ENCODE measurements at places on chromosomes 12 and 14.

- DNase-seq: no peak
These were observed 124.5 kb downstream of the GPR65 start for GRCh38 chr14:88129306-88130056.

- DNase-seq: no peak
These were observed 57.9 kb downstream of the TMTC3 start for GRCh38 chr12:88200029-88200428.

DNA sequence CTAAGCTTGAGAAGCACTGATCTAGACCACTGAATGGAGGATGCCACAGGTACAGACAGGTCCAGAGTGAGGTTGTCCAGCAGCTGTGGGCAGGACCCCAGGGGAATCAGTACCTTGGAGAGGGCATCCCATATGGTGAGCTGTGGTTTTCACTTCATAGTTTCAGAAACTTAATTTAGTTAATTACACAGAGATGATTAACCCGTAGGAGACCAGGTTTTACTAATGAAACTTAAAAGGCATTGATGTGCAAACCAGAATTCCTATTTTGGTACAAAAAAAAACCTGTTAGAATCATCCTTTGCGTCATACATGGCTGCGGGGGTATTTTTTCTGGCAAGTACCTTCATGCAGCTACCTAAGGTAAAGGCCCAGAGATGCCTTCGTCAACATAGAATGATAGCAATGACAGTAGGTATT lies 159.3 kb downstream of the DACT1 start:
- peak; percentile 27 for DNase-seq

GRCh38 chr12:89918172-89918846 lies 209.7 kb upstream of the ATP2B1 start:
- peak; percentile 72 for DNase-seq

DNA sequence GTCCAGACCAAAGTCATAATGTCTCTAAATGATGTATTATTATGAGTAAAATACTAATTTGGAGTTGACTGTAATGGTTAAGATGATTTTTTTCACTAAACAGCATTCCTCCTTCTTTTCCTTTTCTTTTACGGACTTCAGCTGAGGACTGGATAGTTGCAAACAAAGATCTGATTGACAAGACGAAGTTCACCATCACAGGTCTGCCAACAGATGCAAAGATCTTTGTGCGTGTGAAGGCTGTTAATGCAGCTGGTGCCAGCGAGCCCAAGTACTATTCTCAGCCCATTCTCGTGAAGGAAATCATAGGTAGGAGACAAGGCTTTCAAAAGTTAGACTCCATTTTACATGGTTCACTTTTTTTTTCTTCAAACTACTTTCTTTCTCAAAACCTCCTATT lies 29.8 kb upstream of the CHPT1 start:
- DNase-seq: no peak

DNA sequence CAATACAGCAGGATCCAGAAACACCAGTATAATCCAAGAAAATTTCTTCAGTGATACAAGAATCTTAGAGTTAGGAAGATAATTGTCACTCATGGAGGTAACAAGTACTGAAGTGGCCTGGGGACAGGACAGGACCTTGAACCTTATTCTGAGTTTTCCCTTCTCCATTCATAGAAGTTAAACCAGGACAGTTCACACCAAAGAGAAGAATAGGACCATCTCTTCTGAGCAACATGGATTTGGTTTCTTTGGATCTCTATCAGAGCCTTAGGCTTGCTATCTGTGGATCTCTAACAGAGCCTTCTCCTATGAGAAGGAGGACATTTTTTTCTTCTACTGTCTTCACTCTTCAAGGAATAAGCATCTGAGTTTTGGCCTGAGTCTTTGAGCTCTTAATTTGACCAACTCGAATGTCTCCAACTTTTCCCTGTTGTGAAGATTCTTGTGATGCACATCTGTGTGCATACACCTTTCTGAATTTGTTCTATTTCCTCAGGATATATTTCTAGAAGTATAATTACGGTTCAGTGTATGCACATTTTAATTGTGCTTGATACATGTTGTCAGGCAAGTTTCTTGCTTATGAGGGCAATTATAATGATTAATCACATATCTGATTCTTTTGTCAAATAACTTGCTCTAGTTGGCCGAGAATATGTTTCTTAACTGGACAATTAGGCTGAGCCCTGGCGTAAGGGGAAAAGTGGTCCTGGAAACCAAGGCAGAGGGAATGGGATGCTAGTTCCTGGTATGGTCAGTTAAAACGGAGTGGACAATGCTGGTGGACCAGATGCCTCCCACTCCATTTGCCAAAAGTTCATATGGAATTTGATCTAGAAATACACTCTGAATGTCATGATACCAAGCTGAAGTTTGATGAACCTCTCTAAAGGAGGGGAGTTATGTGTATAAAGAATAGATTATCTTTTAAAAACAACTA lies 6.6 kb downstream of the KRT6A start:
- no peak for DNase-seq

DNA sequence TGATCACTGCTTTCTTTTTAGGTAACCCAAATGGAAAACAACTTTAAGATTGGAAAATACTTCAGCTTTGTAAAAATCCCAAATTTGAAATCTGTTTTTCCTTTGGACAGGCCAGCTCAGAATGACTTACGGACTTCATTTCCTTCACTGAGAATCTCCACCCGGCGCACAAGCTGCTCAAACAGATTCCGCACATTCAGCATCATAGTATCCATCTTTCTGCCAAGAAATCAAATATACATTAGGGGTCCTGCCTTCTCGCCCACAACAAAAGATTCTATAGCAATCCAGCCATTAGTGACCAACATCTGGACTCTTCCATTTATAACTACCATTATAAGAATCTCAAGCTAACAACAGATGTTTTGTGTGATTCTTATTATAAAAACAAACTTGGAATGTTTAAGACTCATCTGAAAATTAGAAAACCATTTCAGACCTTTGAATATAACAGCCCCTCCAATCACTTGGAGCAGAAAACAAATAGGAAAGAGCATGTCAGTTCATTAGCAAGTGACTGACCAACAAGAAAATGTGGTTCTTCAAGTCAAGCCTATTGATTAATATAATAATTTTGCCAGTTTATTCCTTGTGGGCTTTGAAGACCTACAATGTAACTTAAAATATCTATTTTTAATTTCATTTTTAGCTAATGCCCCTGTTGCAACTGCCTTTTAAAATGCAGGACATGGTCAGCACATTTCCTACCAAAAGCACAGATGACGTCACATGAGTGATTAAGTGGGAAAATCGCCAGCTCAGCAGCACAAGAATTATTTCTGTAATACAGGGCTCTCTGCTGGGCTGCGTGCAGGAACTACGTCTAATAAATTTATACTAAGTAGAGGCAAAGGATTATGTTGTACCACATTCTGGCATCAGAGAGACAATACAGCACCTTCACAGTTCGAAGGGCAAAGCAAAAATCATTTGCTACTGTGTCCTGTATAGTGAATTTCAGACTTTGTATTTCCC lies 8.5 kb downstream of the RACGAP1 start:
- no peak for DNase-seq

DNA sequence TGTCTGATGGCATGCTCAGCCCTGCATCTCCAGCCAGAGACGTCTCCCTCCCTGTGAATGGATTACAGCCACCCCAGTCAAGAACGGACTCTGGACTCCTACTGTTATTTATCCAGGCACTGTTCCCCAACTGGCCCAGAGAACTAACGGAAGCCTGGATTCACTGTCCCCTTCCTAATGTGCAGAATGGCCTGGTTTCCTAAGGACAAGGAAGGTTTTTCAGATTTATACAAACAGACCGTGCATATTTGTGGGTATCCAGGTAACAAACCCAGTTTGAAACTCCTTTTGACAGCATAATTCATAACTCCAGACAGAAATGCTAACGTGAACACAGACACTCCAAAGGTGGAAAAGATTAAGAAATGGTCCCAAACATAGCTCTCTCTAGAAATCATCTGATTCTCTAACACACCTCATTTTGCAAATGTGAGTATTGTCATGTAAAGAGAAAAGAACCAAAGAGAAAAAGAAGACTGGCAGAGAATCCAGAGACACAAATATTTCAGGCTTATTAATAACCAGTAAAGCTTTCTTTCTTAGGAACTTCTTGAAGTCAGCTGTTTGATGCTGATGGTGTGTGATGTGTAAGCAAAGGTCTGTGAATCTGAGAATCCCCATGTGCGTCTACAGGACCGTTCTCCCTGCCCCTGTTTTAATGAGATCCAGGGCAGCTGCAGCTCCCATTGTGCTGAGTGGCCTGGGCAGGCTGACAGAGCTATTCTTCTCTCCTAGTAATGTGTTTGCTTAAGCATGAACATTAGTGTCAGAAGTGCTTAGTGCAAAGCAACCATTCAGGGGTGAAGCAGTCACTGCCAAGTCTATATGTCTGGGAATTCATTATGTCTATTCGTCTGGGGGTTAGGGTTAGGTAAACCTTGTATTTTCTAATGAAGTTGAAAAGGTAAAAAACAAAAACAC lies 86.8 kb upstream of the HIF1A start:
- DNase-seq: no peak

- no peak for DNase-seq
These were observed 116.7 kb downstream of the KCNMB4 start for GRCh38 chr12:70482764-70483163.

GRCh38 chr12:16473610-16474326 lies 126.3 kb downstream of the MGST1 start:
- DNase-seq: no peak

DNA sequence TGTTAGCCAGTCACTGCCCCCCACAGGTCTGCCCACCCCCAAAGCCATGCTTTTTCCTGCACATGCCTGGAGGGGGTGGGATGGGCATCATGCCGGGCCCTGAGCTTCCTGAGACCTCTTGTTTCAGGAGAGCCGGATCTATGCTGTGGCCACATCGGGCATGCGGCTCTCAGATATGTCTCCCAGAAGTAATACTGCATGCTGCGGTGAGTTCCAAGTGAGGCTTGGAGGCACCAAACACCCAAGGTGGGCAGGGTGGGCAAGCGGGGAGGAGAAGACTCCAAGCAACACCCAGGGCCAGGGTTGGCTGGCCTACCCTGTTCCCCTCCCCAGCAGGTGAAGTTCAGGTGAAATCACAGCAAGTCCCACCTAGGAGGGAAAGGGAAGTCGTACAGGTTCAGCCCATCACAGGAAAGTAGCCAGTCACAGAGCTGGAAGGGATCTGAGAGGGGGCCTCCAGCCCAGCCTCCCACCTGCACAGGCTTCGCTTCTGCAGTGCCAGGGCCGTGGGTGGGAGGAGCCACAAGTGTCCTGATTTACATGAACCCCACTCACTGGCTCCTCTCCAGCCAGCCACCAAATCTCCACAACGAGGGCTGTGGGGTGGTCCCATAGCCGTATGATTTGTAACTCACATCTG lies 30.9 kb downstream of the PIGH start:
- DNase-seq: no peak

- DNase-seq: peak; percentile 32
These were observed 14.0 kb upstream of the HPD start for GRCh38 chr12:121872546-121873215.
